Tracheal epithelial cell (primary cell): ENCODE measurements at places on chromosomes 3 and 15. TPM values are rescaled to one million over a fixed set of nuclear protein-coding genes. Genes with fewer than 3 reads are reported as not detected.

The CILP gene
- total RNA-seq = under 0.01 TPM in 1 of 2 replicates, not detected in the other

The ARHGEF26 gene
- 0.24 and 0.85 TPM in 2 replicates for total RNA-seq

The PROK2 gene
- total RNA-seq = not detected in 2 replicates

The BHLHE40 gene
- 67.8 and 116 TPM in 2 replicates for total RNA-seq

The HOMER2 gene
- total RNA-seq = 58.3 and 61.0 TPM in 2 replicates

The TMEM108 gene
- not detected in 2 replicates for total RNA-seq

The MESP1 gene
- under 0.01 and 0.43 TPM in 2 replicates for total RNA-seq

The SLC24A5 gene
- total RNA-seq = not detected in 2 replicates

The MRPS22 gene
- 72.5 and 91.1 TPM in 2 replicates for total RNA-seq

The GABRB3 gene
- 0.48 and 2.6 TPM in 2 replicates for total RNA-seq

The ZNF717 gene
- total RNA-seq = 11.3 and 12.8 TPM in 2 replicates

The ROPN1B gene
- total RNA-seq = 0.24 TPM in 1 of 2 replicates, not detected in the other

The PARP15 gene
- total RNA-seq = not detected in 2 replicates

The LRRC31 gene
- 0.24 TPM in 1 of 2 replicates, not detected in the other for total RNA-seq

The MBNL1 gene
- 84.2 and 116 TPM in 2 replicates for total RNA-seq

The RBP2 gene
- total RNA-seq = not detected in 2 replicates

The ITIH4 gene
- total RNA-seq = 1.1 and 1.9 TPM in 2 replicates

The C3orf62 gene
- 0.96 and 2.1 TPM in 2 replicates for total RNA-seq

The MKRN2OS gene
- 1.7 and 2.2 TPM in 2 replicates for total RNA-seq

The CP gene
- total RNA-seq = 0.21 and 0.48 TPM in 2 replicates

The AMIGO3 gene
- total RNA-seq = 0.21 TPM in 1 of 2 replicates, not detected in the other

The FGD5 gene
- total RNA-seq = under 0.01 and 0.96 TPM in 2 replicates

The C3orf20 gene
- not detected in 2 replicates for total RNA-seq

The ALDH1A3 gene
- 214 and 3,131 TPM in 2 replicates for total RNA-seq

The P2RY1 gene
- 5.1 and 21.1 TPM in 2 replicates for total RNA-seq

The IQCF5 gene
- not detected in 2 replicates for total RNA-seq

The KLHDC8B gene
- total RNA-seq = 53.7 and 55.9 TPM in 2 replicates

The ATRIP gene
- total RNA-seq = 3.4 and 7.0 TPM in 2 replicates

The LRRC3B gene
- total RNA-seq = not detected in 2 replicates

The ABHD17C gene
- total RNA-seq = 17.4 and 33.5 TPM in 2 replicates

The TRIM69 gene
- total RNA-seq = 7.0 and 8.9 TPM in 2 replicates

The C3orf70 gene
- under 0.01 TPM in 1 of 2 replicates, not detected in the other for total RNA-seq

The GCNT3 gene
- 5.3 and 10.4 TPM in 2 replicates for total RNA-seq

The HMCES gene
- total RNA-seq = 27.5 and 55.9 TPM in 2 replicates

The CERS3 gene
- total RNA-seq = 5.1 and 12.8 TPM in 2 replicates

The TM4SF1 gene
- 79.7 and 277 TPM in 2 replicates for total RNA-seq

The KBTBD13 gene
- total RNA-seq = under 0.01 TPM in 1 of 2 replicates, not detected in the other

The RASGRF1 gene
- not detected in 2 replicates for total RNA-seq

The ADAMTSL3 gene
- 1.1 and 1.9 TPM in 2 replicates for total RNA-seq
